ENCODE measurements at places on chromosomes 2 and 18. TPM values are rescaled to one million over a fixed set of nuclear protein-coding genes. Genes with fewer than 3 reads are reported as not detected.

DNA sequence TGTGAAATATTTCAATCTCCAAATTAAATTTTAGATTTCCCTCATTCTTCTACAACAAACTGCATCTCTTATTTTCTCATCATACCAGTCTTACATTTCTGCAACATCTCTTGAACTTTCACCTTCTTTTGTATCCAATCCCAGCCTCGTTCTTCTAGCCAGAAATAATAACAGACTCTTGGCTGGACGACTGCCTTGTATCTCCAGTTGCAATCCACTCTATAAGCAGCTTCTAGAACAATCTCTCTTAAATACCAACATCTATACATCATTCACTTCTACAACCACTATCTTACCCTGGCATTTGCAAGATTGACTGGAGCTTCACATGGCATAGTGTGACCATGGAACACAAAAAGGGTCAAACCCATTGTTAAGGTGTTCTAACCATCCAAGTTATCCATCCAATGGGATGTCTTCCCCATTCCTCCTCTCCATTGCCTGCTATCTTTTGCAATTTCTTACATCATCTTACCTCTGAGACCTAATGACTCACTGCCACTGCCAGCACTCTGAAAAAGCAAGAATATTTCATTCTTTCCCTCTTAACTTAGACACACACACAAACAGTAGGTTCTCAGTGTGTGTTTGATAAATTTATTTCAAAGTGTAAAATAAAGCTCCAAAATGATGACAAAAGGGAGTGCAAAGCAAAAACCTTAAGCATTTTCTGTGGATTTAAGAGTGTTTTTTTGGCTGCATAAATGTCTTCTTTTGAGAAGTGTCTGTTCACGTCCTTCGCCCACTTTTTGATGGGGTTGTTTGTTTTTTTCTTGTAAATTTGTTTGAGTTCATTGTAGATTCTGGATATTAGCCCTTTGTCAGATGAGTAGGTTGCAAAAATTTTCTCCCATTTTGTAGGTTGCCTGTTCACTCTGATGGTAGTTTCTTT, 145.6 kb downstream of the METTL4 start:
- no peaks in the 10 kb centered on the region for H3K4me1 ChIP-seq
- no peak overlapping the region for H3K27ac ChIP-seq
- no peak overlapping the region for H3K4me3 ChIP-seq
- DNase-seq: no peak

- no peak for DNase-seq
- no peaks in the 10 kb centered on the region for H3K36me3 ChIP-seq
- no peak overlapping the region for H3K4me3 ChIP-seq
Measured at GRCh38 chr2:106869512-106870275, 16.3 kb downstream of the ST6GAL2 start.

Gene VWC2L
- not detected for total RNA-seq

DNA sequence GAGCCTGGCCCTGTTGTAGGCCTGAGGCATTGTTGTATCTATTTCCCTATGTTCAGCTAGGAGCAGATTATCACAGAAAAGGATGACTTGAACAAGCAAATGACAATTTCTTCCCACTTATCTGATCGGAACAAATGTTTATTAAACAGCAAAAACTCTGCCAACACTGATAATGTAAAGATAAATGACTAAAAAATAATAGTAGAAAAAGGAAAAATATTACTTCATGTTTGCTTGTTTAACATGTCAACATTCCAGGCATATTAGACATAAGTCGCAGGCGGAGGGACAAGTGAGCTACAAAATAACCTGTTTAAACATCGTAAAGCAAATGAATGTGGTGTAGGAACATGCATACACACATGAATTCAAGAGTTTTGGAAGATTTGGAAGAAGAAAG, 257.9 kb downstream of the TMX3 start:
- H3K4me3 ChIP-seq: no peak overlapping the region
- H3K27ac ChIP-seq: no peak overlapping the region
- no peaks in the 10 kb centered on the region for H3K27me3 ChIP-seq
- H3K4me1 ChIP-seq: no peaks in the 10 kb centered on the region

DNA sequence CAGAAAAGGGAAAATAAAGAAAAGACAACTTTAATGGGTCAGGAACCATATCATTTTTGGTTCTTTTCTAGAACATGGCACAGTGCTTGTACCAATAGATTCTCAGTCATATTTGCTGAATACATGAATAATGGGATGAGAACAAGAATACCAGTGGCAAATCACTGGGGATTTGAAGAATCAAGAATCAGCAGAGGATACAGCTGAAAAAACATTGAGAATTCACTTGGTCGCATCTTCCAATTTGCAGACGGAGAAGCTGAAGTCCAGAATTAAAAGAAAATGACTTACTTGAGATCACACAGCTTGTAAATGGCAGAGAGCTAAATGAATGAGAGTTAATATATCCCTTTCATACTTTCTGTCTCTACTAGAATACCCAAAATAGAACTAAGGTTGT, 362.2 kb downstream of the RAD51AP2 start:
- H3K4me3 ChIP-seq: no peak overlapping the region
- no peak for DNase-seq
- H3K4me1 ChIP-seq: no peaks in the 10 kb centered on the region
- no peaks in the 10 kb centered on the region for H3K36me3 ChIP-seq
- H3K27ac ChIP-seq: no peak overlapping the region

Gene DNAJC5G
- not detected for total RNA-seq

DNA sequence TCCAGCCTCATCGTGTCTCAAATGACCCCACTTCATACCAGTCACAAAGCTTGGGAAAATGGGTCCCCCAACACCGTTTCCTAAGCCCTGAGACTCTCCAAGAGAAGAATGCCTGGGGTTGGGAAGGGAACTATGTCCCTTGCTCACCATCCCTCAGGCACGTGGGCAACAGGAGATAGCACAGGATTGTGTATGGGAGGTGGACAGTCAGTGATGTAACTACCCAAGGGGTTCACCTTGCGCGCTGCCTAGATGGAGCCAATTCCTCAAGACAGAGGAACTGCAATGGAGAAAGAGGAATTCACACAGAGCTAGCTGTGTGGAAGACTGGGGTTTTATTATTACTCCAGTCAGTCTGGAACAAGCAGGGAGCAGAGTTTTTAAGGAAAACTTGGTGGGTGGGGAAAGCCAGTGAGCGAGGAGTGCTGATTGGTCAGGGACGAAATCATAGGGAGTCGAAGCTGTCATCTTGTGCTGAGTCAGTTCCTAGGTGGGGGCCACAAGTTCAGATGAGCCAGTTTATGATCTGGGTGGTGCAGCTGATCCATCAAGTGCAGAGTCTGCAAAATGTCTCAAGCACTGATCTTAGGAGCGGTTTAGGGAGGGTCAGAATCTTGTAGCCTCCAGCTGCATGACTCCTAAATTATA, 13.8 kb upstream of the CXCR1 start:
- no peaks in the 10 kb centered on the region for H3K36me3 ChIP-seq
- H3K4me1 ChIP-seq: no peaks in the 10 kb centered on the region
- H3K27ac ChIP-seq: no peak overlapping the region
- peaks cover 1% of the 10 kb centered on the region for H3K27me3 ChIP-seq

Gene TNFRSF11A
- total RNA-seq: 0.56 TPM

GRCh38 chr2:238596571-238597551, 170.1 kb downstream of the ASB1 start:
- H3K27ac ChIP-seq: no peak overlapping the region
- H3K4me1 ChIP-seq: no peaks in the 10 kb centered on the region
- H3K4me3 ChIP-seq: no peak overlapping the region
- no peak for DNase-seq
- H3K27me3 ChIP-seq: no peaks in the 10 kb centered on the region

DNA sequence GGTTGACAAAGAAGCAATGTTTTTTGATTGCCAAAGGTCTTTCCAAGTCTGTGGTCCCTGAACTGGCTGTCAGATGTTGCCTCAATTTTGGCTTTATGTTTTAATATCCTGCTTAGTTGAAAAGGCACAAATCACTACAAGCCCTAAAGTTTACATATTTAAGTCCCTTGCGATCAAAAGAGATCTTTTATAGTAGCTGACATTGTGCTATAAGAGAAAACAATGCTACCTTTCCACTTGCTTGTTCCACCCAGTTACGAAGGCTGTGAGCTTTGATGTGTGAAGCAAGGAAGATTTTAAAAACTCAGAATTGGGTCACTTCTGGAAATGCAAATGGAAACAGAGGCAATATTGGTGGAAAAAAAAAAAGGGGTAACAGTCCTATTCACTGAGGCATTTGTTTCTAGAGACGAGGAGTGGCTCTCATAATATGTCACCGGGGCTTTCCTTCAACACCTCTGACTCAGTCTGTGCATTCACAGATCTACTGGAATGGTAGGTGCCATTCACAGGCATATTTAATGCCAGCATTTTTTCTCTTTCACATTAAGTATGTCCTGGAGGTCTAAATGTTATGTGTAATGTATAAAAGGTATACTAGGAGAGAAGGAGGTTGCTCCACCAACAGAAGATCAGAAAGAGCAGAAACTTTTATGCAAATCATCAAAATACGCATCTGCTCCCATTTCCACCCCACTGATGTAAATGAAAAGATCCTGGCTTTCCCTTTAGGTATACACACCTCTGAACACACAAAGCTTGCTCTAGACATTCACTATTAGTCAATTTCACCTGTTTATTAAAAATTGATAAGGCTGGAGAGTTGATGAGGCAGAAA, 91.8 kb downstream of the TGIF1 start:
- no peak overlapping the region for H3K27ac ChIP-seq
- peaks cover 11% of the 10 kb centered on the region for H3K4me1 ChIP-seq
- no peaks in the 10 kb centered on the region for H3K36me3 ChIP-seq

DNA sequence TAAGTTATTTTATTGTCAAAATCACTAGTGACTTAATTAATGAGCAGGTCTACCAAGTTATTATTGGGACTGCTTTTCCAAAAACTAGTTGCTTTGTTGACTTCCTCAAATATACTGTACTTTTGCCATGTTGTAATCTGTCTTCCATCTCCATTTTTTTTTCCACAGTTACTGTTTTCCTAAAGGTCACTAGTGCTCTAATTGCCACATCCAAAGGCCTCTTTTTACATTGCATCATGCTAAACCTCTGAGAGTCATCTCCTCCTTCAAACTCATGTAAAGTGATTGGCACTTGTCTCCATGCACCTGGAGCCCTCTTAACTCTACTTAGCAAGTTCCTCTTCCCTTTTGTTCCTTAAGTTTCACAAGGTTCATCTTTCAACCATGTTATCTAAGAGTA, 11.8 kb downstream of the PMAIP1 start:
- no peaks in the 10 kb centered on the region for H3K27me3 ChIP-seq
- no peaks in the 10 kb centered on the region for H3K36me3 ChIP-seq
- peaks cover 27% of the 10 kb centered on the region for H3K4me1 ChIP-seq
- no peak overlapping the region for H3K27ac ChIP-seq
- DNase-seq: no peak

- no peak overlapping the region for H3K4me3 ChIP-seq
- H3K27ac ChIP-seq: no peak overlapping the region
- no peak for DNase-seq
- H3K4me1 ChIP-seq: no peaks in the 10 kb centered on the region
Measured at GRCh38 chr2:219125886-219126270, 34.7 kb downstream of the NHEJ1 start.

Gene PRKAG3
- not detected for total RNA-seq

DNA sequence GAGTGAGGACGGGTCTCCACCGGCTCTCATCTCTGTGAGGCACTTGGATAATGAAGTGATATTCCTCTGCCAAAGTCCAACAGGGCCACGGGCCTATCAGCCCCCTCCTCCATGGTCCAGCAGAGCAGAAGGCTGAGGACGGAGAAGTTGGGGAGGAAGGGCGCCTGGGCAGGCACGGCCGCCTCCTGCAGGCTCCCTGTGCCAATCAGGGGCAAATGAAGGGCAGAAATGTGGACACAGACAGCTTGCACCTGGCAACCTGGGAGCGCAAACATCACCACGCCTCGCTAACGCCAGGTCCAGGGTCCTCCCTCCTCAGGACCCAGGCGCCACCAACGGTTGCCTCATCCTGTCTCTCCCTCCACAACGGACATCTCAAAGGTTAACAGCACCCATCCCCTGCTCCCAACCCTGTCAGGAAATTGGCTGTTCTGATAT, 24.3 kb downstream of the SMAD7 start:
- DNase-seq: no peak
- no peaks in the 10 kb centered on the region for H3K27me3 ChIP-seq
- H3K4me1 ChIP-seq: peaks cover 64% of the 10 kb centered on the region
- H3K4me3 ChIP-seq: no peak overlapping the region

DNA sequence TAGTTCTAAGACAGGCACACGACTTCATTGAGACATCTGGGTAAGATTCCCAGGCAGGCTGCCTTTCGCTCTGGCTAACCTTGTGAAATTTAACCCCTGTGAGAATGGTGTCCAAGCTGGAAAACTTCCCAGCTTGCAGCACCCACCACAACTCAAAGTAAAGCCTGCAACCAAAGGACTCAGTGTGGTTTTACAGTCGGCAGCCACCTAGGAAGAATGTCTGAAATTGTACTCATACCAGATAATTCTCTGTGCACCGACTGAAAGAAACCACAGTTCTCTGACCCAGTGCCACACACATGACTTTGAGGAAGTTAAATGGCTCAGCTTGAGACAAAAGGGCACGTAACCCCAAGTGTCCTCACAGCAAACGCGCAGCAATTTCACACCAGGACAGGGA, 125.7 kb downstream of the RBMS1 start:
- no peaks in the 10 kb centered on the region for H3K27me3 ChIP-seq
- no peaks in the 10 kb centered on the region for H3K36me3 ChIP-seq
- H3K4me3 ChIP-seq: no peak overlapping the region
- H3K27ac ChIP-seq: no peak overlapping the region
- no peaks in the 10 kb centered on the region for H3K4me1 ChIP-seq

Gene LINC00305
- not detected for total RNA-seq

Measured in GM12878 (cell line).